Forelimb muscle (tissue), 1 donor: ENCODE measurements at places on chromosomes 1 and 21.

DNA sequence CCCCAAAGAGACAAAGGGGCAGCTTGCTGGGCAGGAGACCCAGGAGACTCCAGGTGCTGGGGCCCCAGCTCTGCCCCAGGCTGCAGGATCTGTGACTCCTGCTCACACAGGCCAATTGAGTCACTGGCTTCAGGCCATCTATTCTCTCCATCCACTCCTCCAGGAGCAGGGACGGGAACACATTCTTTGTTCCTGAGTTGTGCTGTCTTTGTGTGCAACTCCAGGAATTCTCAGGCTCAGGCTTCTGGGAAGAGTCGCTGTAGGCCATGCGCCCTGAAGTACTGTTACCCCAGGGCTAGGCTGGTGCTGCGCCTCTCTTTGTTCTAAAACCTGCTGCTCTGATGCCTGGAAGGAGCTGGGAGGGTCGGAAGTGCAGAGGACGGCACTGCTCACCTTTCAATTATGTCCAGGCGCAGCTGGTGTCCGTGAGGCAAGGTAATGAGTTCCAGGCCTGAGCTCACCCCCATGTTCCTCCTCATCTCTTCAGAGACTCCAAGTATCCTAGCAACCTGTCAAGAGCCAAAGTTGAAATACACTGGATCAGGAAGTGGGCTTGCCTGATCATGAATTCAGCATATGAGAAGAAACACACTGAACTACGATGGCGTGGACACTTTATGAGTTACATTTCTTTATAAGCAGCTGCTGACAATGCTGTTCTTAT, 105.9 kb downstream of the BCAR3 start:
- peak; percentile 56 for DNase-seq

DNA sequence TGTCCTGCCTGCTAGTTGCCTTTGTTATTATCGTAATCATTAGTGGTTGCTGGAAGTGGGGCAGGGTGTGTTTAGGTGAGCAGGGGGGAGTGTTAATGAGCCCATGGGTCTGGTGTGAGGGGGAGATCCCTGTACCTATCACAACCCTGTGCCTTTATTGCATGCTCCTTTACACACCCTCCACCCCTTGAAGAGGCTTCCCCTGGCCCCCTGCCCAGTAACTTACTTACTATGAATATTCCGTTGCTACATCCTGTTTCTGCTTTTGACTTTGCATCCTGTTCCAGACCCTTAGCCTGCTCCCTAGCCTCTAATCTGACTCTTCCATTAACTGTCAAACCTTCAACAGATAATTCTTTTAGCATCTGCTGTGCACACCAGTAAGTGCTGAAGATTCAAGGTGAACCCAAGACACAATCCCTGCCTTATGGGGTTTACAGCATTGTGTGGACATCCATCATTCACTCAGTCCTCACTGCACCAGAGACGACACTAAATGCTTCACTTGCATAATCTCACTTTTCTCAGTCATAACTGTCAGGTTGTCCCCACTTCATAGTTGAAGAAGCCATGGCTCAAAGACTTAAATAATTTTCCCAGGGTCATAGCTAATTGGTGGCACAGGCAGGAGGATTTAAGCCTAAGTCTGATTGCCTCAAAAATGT, 47.9 kb downstream of the CDC7 start:
- no peak for DNase-seq

DNA sequence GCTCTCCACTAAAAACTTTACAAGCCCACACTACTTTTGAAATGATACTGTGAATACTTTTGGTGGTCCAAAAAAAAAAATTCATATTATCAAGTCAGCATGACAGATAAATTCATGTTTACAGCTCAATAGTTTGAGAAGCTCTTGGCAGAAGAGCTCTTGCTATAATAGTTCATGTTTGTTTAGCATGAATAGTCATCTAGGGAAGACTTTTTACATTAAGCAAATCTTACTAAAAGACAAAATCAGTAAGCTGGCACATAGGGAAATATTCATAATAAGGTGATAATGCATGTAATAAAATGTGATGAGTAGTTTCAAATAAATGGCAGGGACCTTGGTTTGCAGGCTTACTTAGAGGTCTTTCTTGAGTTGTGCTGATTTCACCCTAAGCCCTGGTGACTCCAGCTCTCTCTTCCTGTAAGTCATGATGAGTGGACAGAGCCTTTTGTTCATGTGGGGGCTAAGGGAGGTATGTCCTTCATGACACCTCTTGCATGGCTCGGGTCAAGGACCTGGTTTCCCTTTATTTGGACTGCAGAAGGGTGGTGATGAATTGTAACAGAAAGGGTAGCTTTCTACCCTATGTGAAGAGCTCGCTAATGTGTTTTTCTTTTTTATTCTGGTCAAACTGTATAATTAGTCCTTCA, 166.7 kb downstream of the GABPA start:
- no peak for DNase-seq

DNA sequence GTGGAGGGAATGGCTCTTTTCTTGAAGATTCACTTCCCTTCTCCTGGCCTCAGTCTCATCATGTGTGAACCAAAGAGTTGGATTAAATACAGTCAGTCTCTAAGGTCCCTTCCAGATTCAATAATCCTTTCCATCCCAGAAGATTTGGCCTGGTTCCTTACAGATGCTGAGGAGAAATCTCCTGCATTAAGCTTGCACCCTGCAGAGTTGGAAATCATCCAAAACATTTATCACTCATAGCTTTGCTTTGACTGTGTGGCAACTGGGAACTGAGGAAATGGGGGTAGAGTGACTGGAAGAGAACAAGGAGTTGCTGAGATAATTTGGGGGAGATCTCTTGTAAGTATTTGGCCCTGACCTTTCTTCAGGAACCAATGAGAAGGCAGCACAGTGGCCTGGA, 220.5 kb upstream of the SGIP1 start:
- DNase-seq: no peak

DNA sequence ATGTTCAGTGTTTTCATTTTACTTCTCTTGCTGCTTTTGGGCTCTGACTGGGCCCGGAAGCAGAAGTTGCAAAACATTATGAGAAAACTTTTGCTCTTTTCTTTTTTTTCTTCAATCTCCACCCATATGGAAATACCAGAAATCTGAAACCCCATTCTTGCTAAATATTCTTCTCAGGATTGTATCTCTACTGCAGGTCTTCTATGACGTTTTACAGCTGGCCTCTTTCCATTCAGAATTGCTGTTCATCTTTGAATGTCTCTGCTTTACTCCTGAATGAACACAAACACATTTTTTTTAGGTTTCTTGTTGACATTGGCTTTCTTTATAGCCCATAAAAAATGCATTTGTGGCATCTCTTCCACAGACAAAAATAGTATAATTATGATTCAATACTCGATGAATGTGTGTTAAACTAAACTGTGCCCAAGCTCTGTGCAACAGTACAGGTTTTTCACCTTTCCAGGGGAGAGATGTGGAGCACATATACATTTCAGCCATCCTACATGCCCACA, 18.8 kb downstream of the PTPRC start:
- DNase-seq: no peak

DNA sequence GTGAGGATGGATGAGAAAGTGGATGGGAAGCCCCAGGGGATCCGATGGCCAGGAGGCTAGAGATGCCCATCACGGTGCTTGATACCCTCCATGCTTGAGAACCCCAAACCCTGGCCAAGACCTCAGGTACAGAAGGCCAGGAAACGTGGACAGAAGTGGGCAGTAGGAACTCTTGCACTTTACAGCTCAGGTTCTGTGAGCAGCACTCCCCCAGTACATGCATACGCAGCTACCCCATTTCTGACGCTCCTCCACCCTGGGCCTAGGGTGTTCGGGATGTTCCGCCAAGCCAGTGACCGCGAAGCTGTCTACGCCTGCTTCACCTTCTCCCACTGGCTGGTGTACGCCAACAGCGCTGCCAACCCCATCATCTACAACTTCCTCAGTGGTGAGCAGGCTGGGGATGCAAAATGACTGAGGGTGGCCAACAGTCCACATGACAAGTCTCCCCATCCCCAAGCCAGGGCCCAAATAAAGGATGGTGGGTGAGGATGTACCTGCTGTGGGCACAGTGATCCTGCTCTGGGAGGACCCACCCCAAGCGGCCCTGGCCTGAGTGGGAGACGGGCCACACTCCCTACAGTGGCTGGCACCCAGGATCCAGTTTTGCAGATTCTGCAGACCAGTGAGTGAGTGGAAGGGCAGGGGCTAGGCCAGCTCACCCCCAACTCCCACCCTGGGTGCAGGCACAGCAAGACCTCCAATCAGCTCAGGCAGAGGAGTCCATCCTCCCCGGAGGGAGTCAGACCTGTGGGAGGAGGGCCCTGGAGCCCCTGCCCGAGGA, 7.4 kb downstream of the HCRTR1 start:
- no peak for DNase-seq

GRCh38 chr1:24300971-24301784, 18.0 kb upstream of the GRHL3 start:
- DNase-seq: no peak

GRCh38 chr1:72432645-72433267, 150.4 kb upstream of the NEGR1 start:
- no peak for DNase-seq

- DNase-seq: no peak
These were observed 125.2 kb upstream of the PTBP2 start for GRCh38 chr1:96596226-96596922.

DNA sequence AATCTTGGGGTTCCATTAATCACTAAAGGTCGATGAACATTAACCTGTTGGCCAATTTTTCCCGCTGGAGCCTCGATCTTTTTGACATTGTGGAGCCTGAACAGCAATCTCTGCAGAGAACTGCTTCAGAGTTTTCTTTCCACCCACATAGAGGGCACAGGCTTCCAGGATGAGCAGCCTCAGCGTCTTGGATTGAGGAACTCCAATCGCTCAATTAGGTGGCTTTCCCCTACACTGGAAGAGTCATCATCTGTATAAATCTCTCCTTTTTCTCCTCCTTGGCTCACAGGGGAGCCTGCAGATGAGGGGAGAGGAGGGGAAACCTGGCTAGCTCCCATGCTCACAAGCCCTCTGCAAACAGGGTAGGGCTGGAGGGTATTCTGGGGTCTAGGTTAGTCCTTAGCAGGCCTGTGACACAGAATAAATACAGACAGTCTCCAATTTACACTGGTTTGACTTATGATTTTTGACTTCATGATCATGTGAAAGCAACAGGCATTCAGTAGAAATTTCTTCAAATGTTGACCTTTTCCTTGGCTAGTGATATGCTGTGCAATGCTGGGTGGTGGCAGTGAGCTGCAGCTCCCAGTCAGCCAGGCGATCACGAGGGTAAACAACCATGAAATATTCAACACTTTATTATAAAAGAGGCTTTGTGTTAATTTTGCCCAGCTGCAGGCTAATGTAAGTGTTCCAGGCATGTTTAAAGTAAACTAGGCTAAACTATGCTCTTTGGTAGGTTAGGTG, 80.8 kb downstream of the PGBD5 start:
- DNase-seq: no peak

DNA sequence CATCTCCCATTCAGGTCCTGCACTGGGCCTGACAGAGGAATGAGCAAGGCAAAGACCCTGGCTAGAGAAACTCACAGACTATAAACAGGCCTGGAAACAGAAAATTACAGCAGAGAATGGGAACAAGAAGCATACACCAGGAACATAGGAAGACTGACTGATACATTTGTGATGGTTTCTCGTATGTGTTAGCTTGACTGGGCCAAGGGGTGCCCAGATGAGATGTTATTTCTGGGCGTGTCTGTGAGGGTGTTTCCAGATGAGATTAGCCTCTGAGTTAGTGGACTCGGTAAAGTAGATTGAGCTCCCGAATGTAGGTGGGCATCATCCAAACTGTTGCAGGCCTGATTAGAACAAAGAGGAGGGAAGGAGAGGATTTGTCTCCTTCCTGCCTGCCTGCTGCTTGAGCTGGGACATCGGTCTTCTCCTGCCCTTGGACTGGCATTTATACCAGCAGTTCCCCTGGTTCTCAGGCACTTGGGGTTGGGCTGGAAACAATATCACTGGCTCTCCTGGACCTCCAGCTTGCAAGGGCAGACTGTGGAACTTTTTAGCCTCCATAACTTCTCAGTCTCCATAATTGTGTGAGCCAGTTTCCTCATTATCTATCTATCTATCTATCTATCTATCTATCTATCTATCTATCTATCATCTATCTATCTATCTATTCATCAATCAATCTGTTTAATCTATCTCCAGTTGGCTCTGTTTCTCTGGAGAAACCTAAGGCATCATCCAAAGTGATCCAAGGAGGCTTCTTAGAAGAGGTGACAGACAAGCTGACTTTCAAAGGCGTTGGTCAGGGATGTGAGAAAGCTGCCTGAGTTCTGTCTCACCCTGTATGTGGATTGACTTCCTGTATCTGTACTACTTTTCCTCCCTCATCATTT, 9.7 kb upstream of the FOXO6 start:
- DNase-seq: no peak

GRCh38 chr1:173476665-173477285, 360 bp upstream of the PRDX6 start:
- DNase-seq: peak; percentile 59

GRCh38 chr1:28470146-28470545, 35.7 kb upstream of the RCC1 start:
- no peak for DNase-seq

GRCh38 chr1:12244078-12244477, 14.2 kb downstream of the VPS13D start:
- DNase-seq: no peak

DNA sequence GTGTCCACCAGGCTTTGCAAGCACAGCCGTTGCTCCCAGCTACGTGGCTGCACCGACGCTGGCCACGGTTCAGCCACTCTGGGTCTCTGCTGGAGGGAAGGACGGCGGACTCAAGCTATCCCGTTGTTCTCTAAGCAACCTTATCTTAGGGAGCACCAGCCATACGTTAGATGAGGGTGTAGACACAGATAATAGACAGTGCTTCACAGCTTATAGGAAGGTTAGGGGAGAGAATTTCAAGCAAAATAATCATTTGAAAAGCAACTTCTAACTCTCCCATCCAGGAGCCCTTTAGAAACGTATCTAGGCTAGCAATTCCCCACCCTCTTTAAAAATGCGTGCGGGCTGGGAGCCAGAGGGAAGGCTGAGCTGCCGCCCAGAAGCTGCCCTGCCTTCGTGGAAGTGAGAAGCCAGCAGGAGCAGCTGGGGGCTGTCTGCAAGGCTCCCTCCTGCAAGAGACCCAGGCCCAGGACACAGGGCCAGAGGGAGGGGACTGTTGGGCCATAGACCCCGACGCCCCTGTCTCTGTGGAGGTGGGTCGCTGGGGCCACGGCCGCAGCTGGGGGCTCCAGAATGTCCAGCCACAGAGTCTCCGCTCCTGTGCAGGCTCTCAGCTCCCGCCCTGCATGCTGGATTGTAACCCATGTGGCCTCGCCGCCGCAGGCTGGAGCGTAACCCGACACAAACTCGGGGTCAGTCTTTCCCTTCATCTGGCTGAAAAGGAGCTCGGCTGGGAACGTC, 31.2 kb upstream of the COL6A2 start:
- DNase-seq: no peak

- no peak for DNase-seq
These were observed 57.7 kb downstream of the NTNG1 start for GRCh38 chr1:107198561-107198960.
